Stimulated activated CD8-positive, alpha-beta memory T cell treated with anti-CD3 and anti-CD28 coated beads, Interleukin-4, amount 100 ng/mL, for 1 hour (primary cell): ENCODE measurements at places on chromosomes 5 and 9.

DNA sequence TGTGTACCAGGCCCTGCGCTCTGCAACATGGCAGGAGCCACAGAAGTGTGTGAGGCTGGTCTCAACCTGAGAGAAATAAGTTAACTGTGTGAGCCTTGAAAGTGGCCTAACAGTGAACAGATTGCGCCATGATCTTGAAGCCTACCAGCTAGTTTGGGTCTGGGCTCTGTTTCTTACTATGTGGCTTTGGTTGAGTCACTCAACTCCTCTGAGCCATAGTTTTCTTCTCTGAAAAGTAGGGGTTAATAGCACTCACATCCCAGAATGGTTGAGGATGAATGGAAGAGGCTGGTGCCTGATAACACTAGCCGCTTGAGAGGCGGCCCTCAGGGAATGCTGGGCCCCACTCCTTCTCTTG is 121.5 kb downstream of the RGS3 start:
- DNase-seq = no peak

DNA sequence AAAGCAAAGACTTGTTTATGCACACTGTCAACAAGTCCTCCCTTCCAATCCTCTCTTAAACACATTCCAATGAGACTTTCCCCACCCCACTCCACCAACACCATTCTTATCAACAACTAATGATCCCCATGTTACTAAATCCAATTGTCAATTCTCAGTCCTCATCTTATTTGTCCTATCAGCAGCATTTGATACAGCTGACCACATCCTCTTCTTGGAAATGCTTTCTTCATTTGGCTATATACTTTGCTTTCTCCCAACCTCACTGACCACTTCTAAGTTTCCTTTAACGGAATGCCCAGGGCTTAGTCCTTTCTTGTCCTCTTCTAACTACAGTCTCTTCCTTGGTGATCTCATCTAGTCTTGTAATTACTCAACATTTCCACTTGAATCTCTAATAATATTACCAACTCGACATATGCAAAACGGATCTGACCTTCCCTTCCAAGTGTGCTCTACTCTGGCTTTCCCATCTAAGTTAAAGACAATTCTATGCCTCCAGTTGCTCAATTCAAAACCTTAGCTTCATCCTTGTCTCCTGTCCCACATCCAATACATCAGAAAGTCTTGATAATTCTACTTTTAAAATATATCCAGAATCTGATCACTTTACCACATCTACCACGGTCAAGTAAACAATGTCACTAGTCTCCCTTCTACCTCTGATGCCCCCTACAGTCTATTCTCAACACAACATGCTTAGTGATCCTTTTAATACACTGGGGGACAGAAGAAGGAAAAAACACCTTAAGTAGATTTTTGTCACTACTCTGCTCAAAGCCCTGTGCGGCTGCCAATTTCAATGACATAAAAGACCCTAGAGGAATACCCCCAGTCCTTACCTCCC is 25.5 kb downstream of the AGTPBP1 start:
- no peak for DNase-seq

DNA sequence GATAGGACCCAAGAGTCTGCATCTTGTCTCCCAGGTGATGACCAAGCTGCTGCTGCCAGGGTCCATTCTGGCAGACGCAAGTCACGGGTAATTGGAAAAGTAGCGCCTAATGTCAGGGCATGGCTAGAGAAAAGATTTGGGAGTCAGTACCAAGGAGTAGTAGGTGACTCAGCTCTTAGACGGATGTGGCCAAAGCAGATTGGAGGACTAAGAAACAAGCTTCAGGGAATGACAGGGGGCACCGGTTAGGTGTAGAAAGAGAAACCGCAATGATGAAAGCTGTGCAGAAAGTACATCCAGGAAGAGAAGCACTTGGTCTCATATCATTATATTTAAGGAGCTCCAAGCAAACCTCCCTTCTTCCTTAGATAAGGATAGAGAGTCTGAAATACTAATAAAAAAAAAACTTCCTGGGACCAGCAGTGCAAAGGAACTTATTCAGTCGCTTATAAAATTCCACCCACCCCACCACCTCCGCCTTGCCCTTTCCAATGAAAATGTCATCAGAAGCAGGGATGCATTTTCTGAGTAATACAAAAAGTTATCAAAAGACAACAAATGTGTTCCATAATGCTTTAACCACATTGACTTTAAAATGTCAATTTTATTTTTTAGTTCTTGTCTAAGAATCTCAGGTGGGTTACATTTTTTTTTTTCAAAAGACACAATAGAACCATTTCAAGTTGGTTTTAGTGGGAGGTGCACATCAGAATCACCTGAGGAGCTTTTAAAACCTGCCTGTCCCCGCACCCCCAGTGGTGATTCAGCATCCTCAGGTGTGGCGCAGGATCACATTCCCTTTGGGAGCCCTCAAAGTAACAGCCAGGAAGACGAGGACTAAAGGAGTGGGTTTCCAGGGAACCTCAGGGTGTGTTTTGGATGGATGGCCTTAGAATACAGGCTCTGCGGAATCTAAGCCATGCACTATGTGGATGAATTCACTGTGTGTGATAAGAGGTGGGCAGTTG is 31.2 kb downstream of the PTPN3 start:
- DNase-seq = no peak

GRCh38 chr5:143886651-143887638 is 75.0 kb downstream of the HMHB1 start:
- no peak for DNase-seq

DNA sequence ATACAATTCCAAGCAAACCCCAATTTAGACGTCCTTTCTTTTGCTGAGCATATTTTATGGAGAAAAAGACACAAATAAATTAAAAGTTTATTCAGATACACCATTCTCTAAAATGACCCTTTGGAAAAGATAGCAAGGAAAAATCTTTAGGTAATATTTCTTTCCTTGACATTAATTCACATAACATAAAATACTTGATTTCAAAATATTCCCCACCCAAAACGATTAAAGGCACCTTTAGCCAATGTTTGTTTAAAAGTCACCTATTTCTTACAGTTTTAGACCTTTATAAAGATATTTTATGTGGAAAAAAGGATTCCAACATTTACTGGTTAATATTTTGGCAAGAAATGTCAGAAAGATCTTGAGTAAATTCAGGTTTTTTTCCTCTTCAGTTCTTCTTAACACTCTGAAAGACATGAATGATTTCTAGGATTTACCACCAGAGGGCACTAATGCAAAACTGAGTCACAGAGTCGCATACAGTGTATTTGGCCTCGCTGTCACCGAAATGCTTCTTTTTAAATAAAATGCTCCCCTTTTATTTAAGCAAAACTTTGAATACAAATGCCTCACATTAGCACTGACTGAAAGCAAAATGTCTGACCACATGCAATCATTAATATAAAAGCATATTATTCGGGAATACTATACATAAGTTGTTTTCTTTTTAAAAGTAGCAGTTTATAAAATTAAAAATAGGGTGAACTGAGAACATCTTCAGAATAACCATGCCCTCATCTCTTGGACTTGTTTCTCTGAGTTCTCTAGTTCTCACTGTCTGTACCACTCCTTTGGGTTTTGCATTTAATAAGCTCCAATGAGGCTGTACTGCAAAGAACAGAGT is 122.5 kb downstream of the SLC1A3 start:
- no peak for DNase-seq

- no peak for DNase-seq
Observed at GRCh38 chr9:121207371-121207940, 5.8 kb upstream of the RAB14 start.

DNA sequence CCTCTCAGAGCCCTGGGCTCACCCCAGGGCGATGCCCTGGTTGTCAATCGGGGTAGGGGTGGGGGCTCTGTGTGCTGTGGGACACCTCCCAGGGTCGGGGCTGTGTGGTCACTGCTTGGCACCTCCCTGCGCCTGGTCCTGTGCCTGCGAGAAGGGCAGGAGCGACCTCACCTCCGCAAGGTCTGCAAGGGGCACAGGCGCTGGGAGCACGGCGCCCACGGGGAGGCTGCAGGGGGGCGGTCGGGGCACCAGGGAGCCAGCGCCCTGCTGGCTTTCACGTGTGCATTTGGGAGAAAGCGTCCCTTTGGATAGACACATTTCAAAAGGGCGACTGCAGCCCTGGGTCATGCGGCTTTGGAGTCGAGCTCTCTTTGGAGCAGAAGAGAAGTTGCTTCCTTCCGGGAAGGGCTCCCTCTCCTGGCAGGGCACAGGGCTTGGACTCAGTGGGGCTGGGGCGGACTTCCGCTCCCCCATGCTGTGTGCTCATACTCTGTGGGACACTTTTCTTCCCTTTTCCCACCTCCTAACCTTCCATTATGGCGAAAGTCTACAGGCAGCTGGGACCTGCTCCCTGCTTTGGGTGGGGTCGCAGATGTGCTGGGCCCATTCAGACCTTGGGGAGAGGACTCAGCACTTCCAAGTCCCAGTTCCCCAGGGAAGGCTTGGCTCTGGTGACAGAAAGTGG is 52.9 kb upstream of the SLC28A3 start:
- no peak for DNase-seq

- DNase-seq = no peak
Observed at GRCh38 chr5:8058616-8059190, 189.8 kb downstream of the MTRR start.

GRCh38 chr5:143133721-143134120 is 269.8 kb downstream of the NR3C1 start:
- DNase-seq = no peak

GRCh38 chr5:142847898-142848790 is 78.0 kb downstream of the ARHGAP26 start:
- no peak for DNase-seq

DNA sequence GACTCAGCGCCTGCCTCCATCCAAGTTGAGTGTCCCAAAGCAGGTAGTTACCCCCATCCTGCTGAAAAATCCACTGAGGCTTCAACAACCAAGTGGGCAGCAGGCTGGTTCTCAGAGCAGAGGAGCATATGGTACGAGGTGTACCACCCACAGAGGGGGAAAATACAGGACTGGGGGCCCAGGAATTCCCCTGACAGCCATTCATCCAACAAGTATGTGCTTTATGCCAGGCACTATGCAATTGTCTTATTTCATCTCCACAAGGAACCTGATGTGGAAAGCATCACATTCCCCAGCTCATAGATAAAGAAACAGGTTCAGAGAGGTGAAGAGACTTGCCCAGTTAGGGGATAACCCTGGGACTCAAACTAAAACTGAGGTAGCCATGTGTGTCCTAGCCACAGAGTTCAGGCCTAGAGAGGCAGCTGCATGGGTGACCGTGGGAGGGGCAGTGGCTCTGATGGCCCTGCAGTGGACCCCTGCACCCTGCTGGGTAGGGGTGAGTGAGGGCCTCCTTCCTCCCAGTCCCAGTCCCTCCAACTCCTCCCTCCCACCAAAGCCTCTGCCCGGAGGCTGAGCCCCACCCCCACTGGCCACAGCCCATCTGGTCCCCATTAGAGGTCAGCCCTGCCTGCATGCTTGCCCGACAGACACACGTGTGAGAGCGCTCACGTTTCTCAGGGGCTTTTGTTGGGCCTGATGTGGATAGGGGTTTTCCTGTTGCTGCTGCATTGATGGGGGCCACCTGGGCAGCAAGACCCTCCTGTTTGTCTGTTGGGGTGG is 11.5 kb downstream of the PDLIM4 start:
- DNase-seq = no peak

DNA sequence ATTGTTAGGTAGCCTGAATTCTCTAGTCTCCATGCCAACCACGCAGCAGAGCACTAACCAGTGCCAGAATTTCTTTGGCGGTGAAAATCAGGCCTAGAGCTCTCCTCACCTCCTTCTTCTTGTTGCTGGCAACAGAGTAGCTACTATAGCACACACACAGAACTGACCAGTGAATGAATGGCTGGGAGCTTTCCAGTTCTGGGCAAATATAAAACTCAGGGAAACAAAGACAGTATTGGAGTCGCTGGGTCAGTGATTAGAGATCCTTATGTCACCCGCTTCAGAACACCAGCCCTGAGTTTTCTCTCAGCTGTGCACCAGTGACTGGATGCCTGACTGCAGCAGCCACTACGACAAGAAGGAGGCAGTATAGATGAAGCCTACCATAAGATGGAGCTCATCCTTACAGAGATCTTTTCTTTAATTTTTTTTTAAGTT is 26.9 kb upstream of the FEM1C start:
- DNase-seq = no peak

DNA sequence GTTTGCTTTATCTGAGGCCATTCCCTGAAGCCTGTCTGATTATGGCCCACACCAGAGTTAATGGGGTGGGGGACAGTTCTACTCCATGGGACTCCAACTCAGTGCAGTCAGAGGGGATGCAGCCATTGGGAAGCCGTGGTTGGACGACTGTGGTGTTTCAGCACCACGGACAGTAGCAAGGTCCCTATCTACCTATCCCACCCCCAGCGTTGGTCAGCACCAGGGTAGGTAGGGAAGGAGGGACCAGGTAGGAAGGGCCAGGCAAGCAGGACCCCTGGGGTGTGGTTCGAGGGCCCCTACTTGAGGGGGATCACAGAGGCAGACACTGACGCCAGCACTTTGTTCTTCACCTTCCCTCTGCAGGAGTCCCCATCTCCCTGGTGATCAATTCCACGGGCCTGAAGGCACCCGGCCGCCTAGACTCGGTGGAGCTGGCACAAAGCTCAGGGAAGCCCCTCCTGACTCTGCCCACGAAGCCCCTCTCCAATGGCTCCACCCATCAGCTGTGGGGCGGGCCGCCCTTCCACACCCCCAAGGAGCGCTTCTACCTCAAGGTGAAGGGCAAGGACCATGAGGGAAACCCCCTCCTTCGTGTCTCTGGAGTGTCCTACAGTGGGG is 33.2 kb downstream of the HMCN2 start:
- no peak for DNase-seq

DNA sequence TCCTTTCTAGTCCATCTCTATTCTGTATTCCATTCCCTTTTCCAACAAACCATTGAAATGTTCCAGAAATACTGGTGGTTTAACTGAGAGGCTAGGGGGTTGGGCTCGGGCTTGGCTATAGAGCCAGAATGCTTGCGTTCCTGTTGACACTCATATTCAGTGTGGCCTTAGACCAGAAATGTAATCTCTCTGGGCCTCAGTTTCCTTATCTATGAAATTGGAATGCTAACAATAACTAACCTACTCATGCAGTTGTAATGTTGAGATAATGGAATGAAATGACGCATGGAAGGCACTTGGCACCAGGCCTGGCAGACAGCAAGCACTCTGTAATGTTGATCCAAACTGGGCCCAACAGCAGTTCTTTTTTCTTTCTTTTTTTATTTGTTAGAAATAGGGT is 26.8 kb downstream of the JADE2 start:
- DNase-seq = no peak

DNA sequence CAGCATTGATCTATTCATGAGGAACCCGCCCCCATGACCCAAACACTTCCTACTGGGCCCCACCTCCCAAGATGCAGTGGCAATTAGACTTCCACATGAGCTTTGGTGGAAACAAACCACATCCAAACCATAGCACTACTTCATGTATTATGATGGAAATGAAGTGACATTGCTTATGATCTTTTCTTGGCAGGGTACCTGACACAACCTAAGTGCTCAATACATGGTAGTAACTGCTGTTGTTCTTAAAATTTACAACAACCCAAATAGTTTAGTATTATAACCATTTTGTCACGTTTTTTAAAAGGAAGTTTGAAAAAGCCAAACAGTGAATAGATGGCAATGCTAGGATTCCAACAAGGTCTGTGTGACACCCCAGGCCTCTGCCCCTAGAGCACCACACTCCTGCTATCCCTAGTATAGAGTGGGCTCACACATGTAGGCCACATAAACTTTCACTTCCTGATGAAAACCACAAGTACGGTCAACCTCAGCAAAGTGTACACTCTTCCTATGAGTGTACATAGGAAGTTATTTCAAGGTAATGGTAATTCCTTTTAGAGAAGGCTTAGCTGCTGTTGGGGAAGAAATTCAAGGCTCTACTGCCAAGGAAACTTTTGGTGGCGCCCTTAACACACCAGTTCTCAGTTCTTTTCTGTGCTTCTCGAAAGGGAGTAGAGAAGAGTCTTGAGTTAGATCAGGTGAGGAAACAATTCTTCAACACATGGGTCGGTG is 97.6 kb downstream of the ARSB start:
- no peak for DNase-seq

GRCh38 chr5:141564216-141564692 is 54.5 kb downstream of the DIAPH1 start:
- peak; percentile 8 for DNase-seq
